ENCODE measurements at places on chromosomes 2 and 18. TPM values are rescaled to one million over a fixed set of nuclear protein-coding genes. Genes with fewer than 3 reads are reported as not detected.

The LYPD6B gene
- 0.07 TPM for total RNA-seq

The GPC1 gene
- 245 TPM for total RNA-seq

The DYNC1I2 gene
- 76.0 TPM for total RNA-seq

The LYPD1 gene
- 16.2 TPM for total RNA-seq

The UBXN2A gene
- 20.2 TPM for total RNA-seq

The CREB1 gene
- 28.2 TPM for total RNA-seq

Measured in A549 treated with dexamethasone at 1 μM for 4 hours (cell line).